ENCODE measurements at places on chromosomes 16 and 17.
A peak's percentile ranks its signal among the peaks of the same experiment; 100 is the strongest.

DNA sequence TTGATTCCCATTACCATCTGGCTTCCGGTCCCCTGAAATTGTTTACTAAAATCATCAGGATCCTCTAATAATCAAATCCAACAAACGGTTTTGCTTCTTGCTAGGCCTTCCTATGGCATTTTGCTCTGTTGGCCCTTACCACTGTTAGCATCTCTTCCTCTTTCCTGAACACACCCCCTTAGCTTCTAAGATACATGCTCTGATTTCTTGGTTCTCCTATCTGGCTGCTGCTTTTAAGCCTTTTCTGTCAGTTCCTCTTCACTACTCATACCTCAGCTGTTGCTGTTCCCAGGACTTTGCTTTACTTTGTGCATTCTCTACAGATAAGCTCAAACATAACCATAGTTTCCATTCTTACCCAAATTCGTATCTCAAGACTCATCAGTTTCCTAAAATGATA lies 11.4 kb downstream of the CAPNS2 start:
- DNase-seq = no peak

DNA sequence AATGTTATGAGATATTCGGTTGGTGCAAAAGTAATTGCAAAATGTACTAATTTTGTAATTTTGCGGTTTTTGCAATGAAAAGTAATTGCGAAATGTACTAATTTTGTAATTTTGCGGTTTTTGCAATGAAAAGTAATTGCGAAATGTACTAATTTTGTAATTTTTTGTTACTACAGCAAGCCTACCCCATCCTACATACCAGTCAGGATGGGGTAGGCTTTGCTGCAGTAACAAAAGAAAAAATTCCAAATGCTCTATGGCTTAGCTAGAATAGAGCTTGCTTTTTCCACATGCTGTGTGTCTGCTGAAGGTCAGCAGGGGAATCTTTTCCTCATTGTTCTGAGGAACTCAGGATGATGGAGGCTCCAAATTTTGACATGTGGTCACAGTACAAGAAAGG lies 83.3 kb upstream of the GPRC5B start:
- DNase-seq = no peak

- DNase-seq = no peak
Observed at GRCh38 chr16:23504076-23504452, 6.2 kb downstream of the GGA2 start.

DNA sequence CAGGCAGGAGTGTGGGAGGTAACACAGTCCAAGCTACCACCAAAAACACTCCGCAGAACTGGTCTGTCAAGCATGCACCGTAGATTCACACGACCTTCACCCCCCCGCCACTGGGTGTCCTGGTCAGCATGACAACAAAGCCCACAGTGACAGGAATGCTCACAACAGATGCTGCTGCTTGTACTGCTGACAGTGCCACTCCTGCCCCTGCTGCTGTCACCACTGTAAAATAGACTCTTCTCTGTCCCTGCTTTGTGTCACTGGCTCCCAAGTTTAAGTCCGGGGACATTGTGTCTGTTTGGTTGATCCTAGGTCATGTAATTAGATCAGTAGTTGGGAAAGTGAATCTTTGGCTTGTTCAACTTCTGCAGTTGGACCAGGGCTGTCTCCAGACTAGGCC lies 7.0 kb upstream of the ODF4 start:
- DNase-seq = peak; percentile 12

- peak; percentile 39 for DNase-seq
Observed at GRCh38 chr17:4004517-4005295, 40.5 kb upstream of the ATP2A3 start.

DNA sequence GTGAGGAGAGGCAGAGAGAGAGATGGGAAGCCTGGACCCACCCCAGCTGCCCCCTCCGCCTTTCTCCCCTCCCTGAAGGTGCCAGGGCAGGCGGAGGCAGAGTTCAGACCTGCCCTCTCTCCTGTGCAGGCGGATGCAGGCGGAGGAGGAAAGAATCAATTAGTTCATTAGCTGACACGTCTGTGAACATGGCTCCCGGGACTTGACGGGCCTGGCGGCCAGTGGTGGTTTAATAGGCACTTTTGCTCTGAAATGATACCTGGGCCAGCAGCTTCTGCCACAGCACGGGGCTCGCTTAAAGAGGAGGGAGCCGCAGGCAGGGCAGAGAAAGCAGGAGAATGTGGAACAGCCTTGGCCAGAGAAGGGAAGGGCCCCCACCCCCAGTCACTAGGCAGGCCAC lies 98.1 kb downstream of the SDK2 start:
- no peak for DNase-seq

- peak; percentile 14 for DNase-seq
Observed at GRCh38 chr16:1770328-1771187, 785 bp downstream of the NME3 start.

DNA sequence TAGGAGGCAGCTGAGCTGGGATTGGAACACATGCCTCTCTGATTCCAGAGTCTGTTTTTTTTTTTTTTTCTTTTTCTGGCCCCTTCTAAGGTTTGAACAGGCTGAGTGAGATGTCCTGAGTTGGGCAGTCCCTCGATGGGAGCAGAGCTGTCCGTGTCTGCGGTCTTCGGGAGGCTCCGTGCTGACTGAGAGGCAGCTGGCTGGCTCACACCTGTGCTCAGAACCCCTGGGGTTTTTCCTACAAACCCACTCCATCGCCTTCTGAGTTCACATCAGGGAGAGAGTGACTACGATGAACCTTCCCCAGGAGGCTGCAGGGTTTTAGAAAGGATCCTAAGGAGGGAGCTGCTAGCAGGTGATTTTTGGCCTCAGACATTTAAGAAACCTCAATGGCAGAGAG lies 92.5 kb downstream of the IRF8 start:
- no peak for DNase-seq

DNA sequence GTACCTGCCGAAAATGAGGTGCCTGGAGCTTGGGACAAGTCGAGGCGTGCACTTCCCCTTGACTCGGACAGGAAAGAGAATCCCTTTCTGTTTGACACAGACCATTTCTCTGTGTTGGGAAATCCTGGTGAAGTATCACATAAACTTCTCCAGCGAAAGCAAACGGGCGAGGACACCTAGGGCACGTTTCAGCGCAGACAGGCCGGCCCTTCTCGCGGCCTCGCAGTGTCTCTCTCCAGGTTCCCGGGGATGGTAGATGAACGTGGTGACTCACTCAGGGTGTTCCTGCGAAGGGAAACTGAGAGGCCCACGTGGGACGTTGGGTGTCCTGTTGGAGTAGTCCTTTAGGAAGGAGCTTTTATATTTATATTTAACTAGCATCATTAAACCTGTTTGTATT lies 36.3 kb upstream of the ZNF750 start:
- DNase-seq = no peak

DNA sequence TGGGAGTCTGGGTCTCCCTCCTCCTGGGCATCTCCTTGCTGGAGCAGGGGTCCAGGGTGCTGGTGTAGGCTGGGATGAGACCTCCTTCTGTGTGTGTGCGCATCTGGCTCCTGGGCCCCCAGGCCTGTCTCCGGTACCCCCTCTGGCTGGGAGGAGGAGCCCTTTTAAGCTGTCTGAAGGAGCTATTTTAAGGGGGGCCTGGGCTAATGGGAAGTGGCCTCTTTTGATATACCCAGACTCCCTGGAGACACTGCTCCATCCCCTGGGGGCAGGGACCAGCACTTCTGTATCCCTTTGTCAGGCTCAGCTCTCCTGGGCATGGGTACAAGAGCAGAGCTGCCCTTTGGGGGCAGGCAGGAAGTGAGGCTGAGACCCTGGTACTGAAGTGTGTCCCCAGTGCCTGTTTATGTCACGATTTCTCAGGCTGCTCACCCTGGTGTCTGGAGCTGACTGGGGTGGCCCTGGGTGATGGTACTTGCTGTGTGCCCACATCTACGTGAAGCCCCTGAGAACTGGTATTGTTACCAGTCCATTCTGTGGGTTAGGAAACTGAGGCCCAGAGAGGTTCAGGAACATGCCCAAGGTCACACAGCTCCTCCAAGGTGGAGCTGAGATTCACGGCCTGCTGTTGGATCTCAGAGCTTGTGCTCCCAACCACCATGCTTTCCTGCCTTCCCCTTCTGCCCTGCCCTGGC lies 6.5 kb downstream of the ADCY7 start:
- DNase-seq = no peak

- DNase-seq = no peak
Observed at GRCh38 chr16:11101695-11102522, 154.1 kb downstream of the SOCS1 start.

GRCh38 chr17:45794840-45795239 lies 10.7 kb downstream of the CRHR1 start:
- DNase-seq = no peak

GRCh38 chr17:75390982-75391381 lies 14.5 kb downstream of the GRB2 start:
- no peak for DNase-seq

GRCh38 chr17:81383504-81384421 lies 11.5 kb upstream of the BAHCC1 start:
- DNase-seq = no peak

GRCh38 chr17:63772801-63773271 lies 561 bp downstream of the CCDC47 start:
- DNase-seq = no peak

DNA sequence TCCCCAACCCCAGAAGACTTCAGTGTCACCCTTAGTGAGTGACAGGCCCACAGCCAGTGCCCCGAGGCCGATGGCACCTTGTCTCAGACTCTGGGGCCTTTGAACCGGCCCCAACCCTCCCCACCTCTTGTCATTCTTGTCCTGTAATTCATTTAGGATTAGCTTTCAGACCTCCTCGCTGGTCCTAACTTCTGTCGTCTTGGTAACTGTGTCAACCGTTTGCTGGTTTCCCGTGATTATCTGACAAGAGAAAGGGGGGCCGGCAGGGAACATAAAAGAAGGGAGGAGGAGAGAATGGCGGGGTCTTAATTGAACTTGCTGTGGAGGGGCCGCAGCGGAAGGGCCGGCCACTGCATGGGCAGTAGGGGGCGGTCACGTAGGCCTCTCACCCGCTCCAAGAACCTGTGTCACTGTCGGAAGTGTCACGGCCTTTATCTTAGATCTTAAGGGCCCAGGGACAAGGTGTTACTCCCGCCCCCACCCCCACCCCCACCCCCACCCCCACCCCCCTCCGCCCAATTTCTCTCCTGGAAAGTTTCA lies 46.5 kb upstream of the GSE1 start:
- DNase-seq = no peak

DNA sequence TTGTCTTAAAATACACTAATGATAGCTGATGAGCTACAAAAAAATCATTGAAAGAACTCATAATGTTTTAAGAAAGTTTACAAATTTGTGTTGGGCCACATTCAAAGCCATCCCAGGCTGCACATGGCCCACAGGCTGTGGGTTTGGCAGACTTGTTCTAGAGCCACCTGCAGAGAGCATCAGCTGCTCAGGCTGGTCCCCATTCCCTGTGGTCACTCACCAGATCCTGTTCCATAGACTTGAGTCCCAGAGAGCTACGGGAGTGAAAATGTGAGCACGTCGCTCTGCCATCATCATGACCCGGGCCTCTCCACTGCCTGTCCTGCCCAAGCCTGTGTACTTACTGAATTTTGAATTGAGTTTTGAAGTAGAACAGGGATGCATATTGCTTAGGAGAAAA lies 6.9 kb downstream of the SLC26A11 start:
- no peak for DNase-seq

DNA sequence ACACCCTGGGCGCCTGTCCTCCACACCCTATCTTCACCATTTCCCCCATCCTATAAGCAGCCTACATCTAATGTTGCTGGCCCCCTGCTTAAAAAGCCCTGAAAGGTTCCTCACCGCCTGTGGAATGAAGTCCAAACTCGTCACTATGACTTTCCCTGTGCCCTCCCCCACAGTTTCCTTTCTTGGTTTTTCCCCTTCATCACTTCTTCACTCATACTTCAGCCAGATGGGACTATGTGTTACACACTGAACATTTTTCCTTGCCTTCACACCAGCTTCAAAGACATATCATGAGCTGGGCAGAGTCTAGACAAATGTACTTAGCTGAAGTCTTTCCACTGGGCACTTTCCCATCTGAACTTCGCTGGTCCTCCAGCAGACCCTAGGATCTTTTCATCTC lies 1.5 kb upstream of the MARCHF10 start:
- no peak for DNase-seq

GRCh38 chr16:72481419-72481818 lies 309.5 kb upstream of the PMFBP1 start:
- DNase-seq = no peak

DNA sequence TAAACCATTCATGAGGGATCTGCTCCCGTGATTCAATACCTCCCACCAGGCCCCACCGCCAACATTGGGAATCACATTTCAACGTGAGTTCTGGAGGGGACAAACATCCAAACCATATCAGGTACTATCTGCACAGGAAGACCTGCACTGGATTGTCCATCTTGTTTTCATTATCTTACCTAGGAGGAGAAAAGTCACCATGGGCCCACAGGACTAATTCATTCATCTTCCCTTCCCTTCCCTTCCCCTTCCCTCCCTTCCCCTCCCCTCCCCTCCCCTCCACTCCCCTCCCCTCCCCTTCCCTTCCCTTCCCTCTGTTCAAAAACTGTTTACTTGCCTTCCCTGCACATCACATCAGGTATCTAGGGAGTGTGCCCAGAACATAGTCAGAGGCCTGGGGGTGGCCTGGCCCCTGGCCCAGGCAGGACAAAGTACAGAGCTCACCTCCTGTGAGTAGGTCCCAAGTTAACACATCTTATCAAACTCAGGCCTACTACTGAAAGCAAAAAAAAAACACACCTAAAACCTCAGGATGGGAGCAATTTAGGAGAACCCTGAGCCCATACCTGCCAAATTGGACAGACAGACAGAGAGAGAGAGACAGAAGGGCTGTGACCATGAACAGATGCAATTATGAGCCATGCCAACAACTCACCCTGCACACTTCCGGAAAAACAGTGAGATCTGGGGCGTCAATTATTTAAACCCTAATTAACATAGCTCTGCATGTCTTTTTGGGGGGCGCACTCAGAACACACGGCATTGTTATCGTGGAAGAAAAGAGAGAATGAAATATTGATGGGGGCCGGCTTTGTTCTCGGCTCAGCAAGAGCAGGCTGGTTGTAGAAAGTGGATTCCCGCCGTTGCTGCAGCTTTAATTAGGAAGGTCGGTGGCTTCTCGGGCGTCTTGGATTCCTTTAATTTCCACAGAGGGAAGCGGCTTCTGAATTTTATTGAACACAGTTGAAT lies 151.2 kb downstream of the IRX5 start:
- no peak for DNase-seq

- DNase-seq = no peak
Observed at GRCh38 chr17:61491981-61492380, 39.8 kb downstream of the TBX4 start.

DNA sequence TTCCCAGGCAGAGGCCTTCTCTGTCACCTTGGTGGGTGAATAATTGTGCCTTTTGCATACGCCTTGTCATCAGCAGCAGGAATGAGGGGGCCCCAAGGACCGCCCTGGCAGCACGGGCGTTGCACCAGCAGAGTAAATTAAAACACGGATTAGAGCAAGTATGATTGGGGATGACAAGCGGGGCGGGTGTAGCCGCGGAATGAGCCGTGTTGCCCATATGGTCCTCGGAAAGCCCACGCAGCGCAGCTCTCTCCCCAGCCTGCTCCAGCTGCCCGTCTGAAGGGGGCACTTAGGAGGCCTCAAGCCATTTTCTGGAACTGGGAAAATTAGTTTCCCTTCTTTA lies 299.4 kb upstream of the IRX3 start:
- DNase-seq = no peak

GRCh38 chr16:84107921-84108320 lies 8.8 kb downstream of the MBTPS1 start:
- no peak for DNase-seq
